HS-27A (cell line): ENCODE measurements at places on chromosomes 5 and 9.

DNA sequence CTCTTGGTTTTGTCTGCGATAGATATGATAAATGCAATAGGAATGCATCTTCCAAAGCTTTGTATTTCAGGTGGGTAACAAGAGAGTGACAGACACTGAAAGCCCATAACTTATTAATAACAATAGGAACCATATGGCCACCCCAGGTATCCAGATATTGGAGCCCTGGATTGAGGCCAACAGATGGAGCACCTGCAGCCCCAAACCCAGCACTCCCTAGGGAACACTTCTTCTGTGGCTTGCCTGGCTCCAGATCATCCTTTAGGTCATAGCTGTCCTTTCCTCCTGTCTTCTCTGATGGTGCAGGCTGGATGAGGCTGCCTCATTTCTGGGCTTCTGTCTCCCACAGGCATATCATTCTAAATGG lies 5.0 kb upstream of the IL3 start:
- DNase-seq = no peak

GRCh38 chr9:132077881-132078698 lies 1.6 kb downstream of the MED27 start:
- DNase-seq = no peak

- no peak for DNase-seq
Measured at GRCh38 chr5:33033516-33033915, 322.4 kb downstream of the NPR3 start.

DNA sequence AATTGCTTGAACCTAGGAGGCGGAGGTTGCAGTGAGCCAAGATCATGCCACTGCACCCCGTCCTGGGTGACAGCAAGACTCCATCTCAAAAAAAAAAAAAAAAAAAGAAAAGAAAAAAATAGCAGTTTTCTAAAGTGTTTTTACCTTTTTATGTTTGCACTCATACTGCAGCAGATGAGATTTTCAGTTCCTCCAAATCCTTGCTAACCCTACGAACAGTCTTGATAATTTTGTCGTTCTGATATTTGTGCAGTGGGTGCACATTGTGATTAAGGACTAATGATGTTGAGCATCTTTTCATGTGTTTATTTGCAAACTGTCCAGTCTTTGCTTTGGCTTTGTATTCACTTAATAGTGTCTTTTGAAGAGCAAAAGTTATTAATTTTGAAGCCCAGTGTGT lies 42.9 kb downstream of the ZCCHC7 start:
- no peak for DNase-seq

DNA sequence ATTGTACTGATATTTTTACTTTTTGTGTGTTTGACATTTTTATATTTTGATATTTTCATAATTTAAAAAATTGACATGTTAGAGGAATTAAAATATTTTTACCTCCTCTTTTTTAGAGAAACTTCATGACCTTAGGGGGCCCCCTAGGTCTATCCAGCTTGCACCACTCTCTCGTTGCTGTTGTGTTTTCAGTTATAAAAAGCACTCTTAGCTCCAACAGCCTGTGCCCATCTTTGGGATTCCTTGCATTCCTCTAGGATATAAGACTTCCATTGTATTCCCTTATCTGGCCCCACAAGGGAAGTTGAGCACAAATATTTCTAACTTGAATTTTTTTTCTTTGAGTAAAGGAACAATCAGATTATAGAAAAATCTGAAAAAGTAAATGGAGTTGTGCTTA lies 245.3 kb downstream of the SH3GL2 start:
- peak; percentile 52 for DNase-seq

GRCh38 chr5:40601198-40601868 lies 78.4 kb upstream of the PTGER4 start:
- no peak for DNase-seq
